ENCODE measurements at places on chromosomes 16 and 17.

DNA sequence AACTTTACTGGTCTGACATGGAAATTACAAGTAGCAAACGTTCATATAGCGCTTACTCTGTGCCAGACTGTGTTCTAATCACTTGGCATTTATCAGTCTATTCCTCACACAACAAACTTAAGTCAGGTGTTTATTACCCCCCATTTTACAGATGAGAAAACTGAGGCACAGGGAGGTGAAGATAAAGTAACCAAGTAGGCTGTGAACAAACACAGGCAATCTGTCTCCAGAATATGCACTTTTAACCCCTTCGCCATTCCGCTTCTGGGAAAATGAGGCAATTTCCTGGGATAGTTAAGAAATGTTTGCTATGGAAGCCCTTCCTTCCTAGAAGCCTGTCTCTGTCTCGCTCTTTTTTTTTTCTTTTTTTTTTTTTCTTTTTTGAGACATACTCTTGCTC, 12.2 kb upstream of the CXCL16 start:
- DNase-seq, result no peak

GRCh38 chr16:14148016-14148415, 76.9 kb downstream of the MRTFB start:
- no peak for DNase-seq

- DNase-seq, result no peak
Measured at GRCh38 chr17:945672-946071, 33.9 kb downstream of the NXN start.

DNA sequence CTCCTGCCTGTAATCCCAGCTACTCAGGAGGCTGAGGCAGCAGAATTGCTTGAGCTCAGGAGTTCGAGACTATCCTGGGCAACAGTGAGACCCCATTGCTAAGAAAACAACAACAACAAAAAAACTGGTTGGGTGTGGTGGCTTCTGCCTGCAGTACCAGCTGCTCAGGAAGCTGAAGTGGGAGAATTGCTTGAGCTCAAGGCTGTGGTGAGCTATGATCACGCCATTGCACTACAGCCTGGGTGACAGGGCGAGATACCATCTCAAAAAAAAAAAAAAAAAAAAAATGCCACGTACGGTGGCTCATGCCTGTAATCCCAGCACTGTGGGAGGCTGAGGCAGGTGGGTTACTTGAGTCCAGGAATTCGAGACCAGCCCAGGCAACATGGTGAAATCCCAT, 34.1 kb downstream of the NME2 start:
- no peak for DNase-seq

DNA sequence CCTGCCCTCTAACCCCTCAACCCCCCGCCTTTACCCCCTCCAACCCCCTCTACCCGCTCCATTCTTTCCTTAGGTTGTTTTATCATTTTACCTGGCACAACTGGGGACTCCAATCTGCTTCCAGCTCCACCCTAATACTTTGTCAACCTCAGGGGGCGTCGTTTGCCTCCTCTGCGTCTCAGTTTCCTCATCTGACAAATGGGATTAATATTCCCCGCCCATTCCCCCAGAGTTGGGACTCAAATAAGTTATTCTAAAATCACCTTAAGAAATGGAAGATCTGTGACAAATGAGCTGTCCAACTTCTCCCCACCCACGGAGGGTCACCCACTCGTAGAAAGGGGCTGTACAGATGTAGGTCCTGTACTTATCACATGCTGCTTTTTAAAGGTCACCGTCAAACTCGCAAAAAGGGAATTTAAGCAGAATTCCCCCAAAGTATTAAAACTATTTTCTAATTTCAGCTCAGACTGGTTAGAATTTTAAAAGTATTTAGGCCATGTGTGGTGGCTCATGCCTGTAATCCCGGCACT, 40.6 kb upstream of the CPNE2 start:
- no peak for DNase-seq

GRCh38 chr17:80695979-80696378, 151.3 kb downstream of the RPTOR start:
- no peak for DNase-seq

- DNase-seq, result no peak
Measured at GRCh38 chr17:75684924-75685323, 17.8 kb downstream of the SAP30BP start.

DNA sequence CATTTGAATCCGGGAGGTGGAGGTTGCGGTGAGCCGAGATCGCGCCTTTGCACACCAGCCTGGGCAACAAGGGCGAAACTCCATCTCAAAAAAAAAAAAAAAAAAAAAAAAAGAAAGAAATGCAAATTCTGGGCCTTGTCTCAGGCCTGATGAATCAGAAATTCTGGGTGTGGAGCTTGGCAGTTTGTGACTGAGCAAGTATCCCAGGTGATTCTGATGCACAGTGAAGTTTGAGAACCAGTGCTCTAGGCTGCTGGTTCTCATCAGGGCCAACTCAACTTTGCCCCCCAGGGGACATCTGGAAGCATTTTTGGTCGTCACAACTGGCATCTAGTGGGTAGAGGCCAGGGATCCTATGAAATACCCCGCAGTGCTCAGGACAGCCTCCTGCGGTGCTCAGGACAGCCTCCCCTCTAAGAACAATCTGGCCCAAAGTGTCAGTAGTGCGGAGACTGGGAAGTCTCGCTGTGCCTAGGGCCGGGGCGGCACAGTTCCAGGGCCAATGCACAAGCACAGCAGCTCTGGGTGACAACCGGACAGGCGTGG, 55.9 kb downstream of the SDK2 start:
- no peak for DNase-seq

GRCh38 chr17:64024781-64025731, 4.6 kb upstream of the ICAM2 start:
- DNase-seq, result peak; percentile 56

DNA sequence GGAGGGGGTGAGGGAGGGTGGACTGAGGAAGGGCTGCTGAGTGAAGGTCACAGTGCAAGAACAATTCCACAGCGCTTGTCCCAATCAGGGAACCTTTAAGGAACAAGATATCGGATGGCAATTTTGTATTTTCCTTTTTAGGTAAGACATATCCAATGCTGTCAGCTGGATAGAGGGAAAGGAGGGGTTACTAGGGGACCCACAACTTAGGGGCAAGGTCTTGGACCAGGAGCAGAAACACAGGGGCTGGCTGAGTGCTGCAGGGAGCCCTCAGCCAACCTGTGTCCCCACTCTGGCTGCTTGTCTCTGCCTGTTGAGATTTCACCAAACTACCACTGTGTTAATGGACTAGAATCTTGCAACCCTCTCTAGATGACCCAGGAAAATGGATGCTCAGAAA, 47.6 kb downstream of the AKAP1 start:
- no peak for DNase-seq

DNA sequence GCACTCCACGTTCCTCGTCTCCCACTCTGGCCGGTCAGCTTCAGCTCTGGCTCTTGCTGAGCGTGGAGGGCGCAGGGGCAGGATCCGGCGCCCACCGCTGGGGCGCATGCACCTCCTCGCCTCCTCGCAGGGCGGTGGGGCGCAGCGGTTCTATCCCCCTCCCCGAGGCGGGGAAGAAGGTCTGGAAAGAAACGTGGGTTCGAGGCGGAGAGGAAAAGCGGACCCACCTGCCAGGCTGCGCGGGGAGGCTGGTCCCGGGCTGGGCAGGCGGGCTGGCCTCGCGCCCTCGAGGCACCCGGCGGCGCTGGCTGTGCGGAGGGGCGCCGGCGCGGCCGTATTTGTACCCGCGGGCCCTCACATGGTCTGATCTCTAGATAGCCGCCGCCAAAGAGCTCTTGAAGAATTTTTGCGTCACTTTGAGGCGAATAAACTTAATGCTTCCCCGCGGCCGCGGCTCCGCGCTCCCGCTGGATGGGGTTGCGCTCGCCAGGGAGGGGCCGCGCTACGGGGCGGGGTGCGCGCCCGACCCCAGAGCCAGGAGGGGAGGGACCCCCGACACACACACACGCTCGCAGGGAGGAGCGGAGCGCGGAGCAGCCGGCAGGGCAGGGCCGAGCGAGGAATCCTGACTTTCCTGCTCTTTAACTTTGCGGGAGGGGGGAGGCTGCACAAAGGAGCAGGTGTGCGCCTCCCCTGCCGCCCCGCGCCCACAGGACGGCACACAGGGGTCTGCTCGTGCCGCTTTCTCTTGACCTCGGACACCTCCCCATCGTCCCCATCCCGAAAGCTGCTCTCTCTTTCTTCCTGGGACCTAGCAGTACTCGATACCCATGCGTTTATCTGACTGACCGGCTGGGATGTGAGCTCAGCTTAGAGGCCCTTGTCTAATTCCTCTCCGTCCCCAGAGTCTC, at the start of gene SLC6A4:
SLC6A4 (minus strand) TSS at position 312 of the 911 bp plus-strand sequence. CDS start 13,739 bp downstream, outside the sequence.
- DNase-seq, result no peak

DNA sequence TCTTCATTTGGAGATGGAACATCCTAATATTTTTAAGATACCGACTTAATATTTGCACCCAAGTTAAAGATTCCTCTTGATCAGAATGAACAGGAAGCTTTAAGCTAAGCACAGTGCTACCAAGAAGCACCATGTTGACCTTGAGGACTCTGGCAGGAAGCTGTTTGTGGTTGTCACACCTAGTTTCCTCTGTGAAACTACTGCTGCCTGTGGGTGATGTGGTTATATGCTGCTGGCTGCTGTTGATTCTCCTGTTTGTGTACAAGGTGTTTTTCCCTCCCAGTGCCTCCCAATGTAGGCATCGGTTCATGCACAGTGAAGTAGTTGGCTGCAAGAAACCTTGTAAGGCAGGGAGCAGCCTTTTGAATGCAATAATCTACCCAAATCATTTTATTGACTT, 23.4 kb downstream of the RBL2 start:
- DNase-seq, result peak; percentile 46

- DNase-seq, result no peak
Measured at GRCh38 chr17:48055531-48056245, 7.5 kb downstream of the NFE2L1 start.

GRCh38 chr17:38333635-38334295, 10.0 kb downstream of the GPR179 start:
- peak; percentile 38 for DNase-seq

- DNase-seq, result no peak
Measured at GRCh38 chr17:4587803-4588202, 3.5 kb downstream of the SMTNL2 start.

GRCh38 chr17:5045496-5045895, 10.3 kb upstream of the SLC52A1 start:
- DNase-seq, result no peak

DNA sequence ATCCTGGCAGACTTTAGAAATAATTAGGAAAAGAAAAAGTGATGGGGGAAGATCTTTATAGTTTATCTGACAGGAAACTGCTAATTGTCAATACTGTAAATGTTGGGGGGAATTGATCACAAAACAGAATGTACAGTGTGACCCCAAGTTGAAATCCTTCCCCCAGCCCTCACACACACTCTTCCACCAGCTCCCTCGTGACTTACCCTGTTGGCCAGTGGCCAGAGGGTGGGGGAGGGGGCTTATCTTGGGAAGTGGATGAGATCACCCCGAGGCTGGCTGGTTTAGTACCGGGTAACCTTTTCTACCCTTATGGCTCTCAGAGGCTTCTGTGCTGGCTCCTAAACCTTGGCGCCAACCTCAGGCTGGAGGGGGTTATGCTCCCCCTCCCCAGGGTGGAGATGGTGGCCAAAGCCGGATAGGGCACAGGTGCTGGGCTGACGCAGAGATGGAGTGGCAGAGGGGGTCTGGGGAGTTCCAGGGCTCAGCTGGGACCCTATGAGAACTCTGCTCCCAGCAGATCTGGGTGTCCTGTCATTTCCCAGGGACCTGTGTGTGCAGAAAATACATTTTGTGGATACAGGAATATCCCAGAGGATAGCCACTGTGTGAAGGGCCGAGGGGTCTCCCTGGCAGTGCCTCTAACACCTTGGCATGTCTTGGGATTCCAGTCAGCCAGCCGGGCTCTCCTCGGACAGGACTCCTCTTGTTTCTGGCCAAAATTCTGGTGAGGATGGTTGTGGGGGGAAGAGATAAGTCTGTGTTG, 18.6 kb downstream of the CDH16 start:
- no peak for DNase-seq

DNA sequence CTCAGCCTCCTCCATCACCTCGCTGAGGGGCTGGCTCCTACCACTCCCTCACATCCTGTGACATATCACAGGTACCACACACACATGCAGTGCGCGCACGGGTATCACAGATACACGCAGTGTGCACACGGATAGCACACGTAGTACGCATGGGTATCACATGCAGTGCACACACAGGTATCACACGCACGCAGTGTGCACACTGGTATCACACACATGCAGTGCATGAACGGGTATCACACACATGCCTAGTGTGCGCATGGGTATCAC, 30.1 kb downstream of the ACSF3 start:
- no peak for DNase-seq

DNA sequence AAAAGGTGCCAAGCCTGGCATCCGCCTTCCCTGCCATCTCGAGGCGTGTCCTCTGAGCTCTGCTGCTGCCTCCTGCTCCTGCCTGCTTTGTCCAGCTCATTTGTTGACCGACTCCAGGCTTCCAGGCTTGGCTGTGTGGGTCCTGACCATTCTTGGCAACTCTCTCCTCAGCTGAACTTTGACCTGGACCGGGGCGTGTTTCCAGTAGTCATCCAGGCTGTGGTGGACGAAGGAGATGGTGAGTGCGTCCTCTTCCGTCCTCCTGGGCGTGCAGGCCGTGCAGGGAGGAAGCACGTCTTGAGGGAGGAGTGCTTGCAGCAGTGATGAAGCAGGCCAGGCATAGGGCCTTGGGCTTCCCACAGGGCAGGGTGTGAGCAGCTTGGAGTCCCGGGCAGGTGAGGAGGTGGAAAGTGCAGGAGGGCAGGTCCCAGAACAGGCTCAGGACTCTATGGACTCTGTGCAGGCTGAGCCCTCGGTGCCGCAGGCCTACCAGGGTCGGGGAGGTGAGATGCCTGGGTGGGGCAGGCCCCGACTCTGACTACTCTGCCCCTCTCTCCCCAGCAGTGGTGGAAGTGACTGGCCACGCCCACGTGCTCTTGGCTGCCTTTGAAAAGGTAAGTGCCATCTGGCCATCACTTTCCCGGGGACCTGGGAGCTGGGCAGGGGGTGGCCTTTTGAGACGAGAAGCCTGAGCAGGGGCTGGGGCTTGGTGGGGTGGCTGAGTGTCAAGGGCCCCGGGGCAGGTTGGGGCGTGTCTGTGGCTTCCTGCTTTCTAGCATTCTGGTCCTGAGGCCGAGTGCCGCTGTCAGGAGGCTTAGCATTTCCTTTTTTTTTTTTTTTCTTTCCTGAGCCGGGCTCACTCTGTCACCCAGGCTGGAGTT, 28.6 kb upstream of the NUDT16L1 start:
- DNase-seq, result peak; percentile 47

GRCh38 chr17:12222392-12222791, 201.7 kb downstream of the MAP2K4 start:
- no peak for DNase-seq

DNA sequence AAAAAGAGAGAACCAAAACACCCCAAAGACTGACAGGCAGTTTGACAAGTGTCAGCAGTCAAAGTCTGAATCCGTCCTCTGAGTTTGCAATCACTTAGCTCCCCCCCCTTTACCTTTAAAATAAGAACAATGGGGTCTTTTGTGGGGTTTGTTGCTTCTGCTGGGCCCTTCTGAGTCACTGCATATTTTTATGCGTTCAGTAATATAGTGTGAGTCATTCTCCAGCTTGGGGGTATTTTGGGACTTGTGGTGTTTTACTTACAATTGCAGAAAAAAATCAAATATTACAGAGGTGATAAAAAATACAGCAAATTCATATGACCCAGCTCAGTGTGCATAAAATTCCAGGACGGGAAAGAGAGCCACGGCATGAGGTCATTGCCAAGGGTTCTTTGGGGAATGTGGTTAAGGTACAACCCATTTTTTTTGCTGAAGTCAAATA, 120.1 kb downstream of the CYLD start:
- no peak for DNase-seq

Measured in T-helper 9 cell (primary cell).